ENCODE measurements at places on chromosomes 6 and 20.

DNA sequence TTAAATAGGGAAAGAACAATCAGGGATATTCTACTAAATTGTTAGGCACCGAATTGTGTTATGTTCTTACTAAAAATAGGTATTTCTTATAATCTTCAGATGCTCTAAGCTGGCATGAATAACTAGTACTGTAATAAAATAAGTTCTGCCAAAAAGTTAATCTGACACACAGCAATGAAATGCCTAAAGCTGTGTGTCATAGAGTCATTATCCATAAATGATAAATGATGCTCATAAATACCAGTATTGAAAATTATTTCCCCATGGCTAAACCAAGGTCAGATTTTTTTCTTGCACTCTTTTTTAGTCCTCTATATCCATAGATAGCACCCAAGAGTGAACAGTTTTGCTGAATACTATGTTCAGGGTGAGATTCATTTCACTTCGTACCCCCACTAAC, 11.7 kb upstream of the PRIM2 start:
- DNase-seq: no peak

GRCh38 chr6:162733489-162733888, 5.7 kb downstream of the PACRG start:
- DNase-seq: no peak

DNA sequence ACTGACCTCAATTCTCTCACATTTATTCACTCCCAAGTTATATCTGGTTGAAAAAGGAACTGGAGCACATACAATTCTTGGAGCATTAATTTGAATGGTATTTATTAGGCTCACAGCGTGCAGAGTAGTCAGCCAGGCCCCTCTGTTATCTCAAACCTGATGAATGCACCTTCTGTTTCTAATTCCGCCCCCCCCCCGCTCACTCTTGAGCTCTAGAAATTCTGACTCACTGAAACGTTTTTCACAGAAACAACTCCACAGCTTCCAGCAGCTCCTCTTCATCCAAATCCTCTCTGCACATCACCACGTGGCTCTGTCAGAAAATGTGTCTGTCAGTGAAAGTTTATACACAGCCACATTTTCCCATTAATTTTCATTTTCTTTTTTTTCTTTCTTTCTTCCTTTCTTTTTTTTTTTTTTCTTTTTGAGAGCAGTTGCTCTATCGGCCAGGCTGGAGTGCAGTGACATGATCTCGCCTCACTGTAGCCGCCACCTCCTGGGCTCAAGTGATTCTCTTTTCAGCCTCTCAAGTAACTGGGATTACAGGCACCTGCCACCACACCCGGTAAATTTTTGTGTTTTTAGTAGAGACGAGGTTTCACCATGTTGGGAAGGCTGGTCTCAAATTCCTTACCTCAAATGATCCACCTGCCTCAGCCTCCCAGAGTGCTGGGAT, 109.4 kb downstream of the TBXT start:
- DNase-seq: no peak

- DNase-seq: no peak
Measured at GRCh38 chr6:16184129-16184528, 54.3 kb upstream of the GMPR start.

DNA sequence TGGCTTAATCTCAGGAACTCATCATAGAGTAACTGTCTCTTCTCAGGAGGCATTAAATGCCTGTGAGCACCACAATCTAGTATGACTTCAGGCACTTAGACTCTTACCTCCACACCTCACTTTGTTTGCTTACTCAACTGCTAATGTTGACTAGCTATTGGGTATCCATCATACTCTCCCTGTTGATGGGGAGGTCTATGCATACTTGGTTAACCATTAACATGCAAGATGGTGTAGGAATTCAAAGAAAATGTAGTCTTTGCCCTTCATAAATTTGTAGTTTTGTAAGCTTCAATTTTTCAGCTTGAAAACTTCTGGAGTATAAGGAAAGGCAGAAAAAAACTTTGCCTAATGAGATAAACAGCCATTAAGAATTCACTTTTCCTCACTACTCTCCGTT, 501.0 kb upstream of the MARCKS start:
- no peak for DNase-seq

GRCh38 chr6:4999586-4999985, 4.3 kb downstream of the RPP40 start:
- no peak for DNase-seq
